Activated CD8-positive, alpha-beta memory T cell treated with anti-CD3 and anti-CD28 coated beads for 1 hour (primary cell): ENCODE measurements at places on chromosomes 1 and 21.

- DNase-seq = no peak
Measured at GRCh38 chr1:179955287-179955680, 674 bp downstream of the CEP350 start.

DNA sequence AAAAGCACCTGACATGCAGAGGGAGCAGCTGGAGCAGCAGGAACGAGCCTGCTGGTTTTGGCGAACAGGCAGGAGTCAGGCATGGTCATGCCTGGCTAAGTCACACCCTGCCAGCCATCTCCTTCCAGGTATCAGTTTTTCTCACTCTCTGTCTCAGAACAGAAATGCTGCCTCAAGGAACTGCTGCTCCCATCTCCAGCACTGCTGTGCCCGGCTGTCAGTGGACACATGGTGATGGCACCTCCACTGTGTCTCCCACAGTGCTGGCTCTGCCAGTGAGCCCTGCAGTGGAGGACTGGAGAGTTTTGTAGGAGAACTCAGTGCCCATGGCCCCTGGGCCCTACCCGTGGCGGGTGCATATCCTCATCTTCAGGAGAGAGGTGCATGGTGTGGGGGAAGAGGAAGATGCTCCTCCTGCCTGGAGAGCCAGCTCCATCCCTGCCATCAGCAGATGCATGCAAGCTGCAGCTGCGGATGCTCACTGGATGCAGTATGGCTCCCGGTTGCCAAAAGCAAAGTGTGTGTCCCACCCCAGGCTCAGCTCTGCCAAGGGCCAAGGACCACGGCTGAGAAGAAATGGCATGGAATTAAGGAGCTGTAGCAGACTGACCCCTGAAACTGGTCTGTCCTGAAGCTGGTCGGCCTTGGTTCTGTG is 114.7 kb downstream of the GRIK3 start:
- DNase-seq = no peak

- no peak for DNase-seq
Measured at GRCh38 chr1:227316456-227316855, 1.8 kb downstream of the CDC42BPA start.

DNA sequence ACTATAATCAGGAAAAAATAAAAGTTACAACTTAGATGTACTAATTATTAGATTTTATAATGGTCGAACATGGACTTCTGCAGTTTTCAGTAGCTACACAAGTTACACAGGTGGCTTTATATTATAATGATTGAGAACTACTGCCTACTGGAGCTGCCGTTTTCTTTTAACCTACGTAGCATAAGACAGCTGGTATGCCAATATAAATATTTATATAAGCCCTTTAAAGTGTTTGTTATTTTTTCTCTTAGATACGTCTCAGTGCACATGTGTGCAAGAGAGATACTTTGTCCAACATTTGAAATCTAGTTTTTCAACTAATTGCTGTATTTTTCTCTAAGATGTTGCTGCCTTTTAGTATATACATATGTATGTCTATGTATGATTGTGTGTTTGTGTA is 42.4 kb downstream of the PDC start:
- no peak for DNase-seq

GRCh38 chr1:173128742-173129141 is 78.0 kb upstream of the TNFSF18 start:
- DNase-seq = no peak

- DNase-seq = no peak
Measured at GRCh38 chr1:15412175-15412800, 2.6 kb downstream of the EFHD2 start.

DNA sequence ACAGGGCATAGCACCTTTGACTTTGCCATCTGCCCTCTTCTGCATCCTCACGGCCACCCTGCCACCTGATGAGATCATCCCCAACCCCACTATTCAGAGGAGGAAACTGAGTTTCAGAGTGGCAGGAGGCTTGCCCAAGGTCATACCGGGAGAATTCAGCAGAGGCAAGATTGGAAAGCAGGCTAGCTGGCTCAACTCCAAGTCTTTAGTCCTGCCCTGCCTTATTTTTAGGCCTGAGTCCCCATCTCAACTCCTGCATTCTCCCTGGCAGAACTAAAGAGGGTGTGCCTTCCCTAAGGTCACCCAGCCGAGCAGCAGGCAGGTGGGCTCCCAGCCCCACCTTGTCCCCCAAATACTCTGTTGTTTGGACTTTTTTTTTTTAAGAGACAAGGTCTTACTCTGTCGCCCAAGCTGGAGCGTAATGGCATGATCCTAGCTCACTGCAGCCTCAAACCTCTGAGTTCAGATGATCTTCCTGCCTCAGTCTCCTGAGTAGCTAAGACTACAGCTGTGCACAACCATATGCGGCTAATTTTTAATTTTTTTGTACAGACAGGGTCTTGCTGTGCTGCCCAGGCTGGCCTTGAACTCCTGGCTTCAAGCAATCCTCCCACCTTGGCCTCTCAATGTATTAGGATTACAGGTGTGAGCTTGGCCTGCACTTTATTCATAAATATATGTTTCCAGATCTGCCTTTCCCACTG is 13.8 kb upstream of the FGR start:
- no peak for DNase-seq

DNA sequence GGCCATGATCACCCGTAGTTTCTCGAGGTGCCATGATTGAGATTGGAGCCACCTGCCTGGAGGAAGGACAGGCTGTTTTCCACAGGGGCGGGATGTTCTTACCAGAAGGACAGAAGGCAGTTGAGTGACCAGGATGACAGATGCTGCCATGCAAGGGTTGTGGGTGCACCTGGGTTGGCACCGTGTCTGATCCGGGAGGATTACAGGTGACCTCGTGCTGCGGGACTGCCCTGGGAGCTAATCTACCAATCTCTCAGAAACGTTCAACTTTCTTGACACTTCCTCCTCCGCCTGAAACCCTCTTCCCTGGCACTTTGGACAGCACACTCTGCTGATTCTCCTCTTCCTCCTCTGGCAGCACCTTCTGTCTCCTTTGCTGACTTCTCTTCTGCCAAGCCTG is 13.8 kb upstream of the SLC6A9 start:
- no peak for DNase-seq

DNA sequence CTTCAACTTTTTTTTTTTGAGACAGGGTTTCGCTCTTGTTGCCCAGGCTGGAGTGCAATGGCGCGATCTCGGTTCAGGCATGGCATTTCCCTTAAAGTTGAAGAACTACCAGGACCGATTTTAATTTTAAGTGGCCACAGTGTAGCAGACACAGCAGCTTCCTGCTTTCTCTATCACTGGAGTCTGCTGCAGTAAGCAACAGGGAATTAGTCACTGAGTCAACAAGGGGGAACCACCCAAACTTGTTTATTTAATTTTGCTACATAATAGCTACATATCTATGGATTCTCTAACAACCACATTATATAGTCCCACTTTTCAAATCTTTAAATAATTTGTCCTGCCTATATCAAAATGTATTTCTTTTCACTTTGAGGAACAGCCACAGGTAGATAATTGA is 12.5 kb upstream of the TNNI3K start:
- no peak for DNase-seq

GRCh38 chr21:26185021-26185420 is 14.5 kb upstream of the APP start:
- DNase-seq = no peak

DNA sequence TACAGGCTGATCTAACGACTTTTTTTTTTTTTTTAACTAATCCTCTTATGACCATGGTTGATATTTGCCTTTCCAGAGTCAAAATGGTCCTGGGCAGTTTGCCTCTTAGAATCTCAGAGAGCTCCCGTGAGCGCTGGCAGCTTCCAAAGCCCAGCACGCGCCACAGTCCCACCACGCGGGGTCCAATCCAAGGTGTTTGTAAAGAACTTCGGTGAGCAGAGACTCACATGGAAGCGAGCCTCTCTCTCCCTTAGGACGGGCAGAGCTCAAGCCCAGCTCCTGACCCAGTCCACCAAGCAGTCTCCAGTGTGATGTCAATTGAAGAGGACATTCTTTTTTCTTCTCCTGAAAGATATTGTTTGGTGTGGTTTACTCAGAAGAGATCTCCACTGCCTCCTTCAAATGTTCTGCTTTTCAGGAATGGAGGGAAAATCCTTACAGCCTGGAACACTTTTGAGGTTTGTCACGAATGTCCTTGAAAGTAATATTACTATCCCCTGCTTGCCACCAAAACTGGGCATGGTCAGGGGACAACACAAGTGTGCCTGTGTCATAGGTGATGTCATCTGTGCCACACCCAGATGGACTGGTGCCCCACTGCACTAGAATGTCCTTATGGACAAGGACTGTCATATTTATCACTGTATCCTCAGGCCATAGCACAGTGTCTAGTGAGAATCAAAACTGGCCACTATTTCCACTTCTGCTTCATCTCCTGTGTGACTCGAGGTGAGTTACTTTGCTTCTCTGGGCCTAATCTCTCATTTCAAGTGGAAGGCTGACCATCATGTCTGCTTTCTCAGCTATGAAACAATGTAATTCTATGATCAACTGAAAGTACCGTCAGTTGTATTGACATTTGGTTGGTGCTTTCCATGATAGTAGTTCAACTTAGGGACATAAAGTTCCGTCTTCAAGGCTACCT is 97.4 kb upstream of the EDEM3 start:
- no peak for DNase-seq

GRCh38 chr1:11198257-11198656 is 9.1 kb downstream of the ANGPTL7 start:
- no peak for DNase-seq

GRCh38 chr1:186210258-186210657 is 164.8 kb downstream of the TPR start:
- DNase-seq = no peak

GRCh38 chr21:29186246-29186645 is 55.8 kb downstream of the MAP3K7CL start:
- no peak for DNase-seq

DNA sequence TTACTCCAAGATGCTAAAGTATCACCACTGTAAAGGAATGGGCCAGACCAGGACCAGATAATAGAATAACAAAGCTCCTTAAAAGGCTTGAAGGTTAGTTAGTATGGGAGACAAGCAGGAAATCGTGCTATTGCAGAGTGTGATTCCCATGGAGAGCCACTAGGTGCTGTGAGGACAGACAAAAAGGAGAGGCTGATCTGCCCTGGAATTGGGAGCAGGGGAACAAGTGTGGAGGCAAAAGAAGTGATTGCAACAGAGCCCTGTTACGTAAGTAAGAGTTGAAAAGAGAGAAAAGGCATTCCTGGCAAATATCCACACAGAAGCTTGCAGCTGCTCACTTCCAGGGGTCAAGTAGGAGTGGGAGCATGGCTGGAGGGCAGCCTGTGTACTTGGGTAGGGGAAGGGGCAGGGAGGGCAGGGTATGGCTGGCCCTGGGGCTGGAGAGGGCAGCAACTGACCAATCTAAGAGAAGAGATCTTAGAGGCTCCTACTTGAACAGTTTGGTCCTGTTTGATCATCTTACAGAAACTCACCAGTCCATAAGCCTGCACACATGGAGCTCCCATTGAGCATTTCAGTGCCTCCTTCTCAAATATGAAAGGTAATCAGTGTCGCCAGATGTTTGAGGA is 207.7 kb upstream of the GJB5 start:
- DNase-seq = no peak

GRCh38 chr1:160344241-160344640 is 1.1 kb downstream of the NCSTN start:
- no peak for DNase-seq

GRCh38 chr1:62076286-62076685 is 118.4 kb upstream of the L1TD1 start:
- no peak for DNase-seq

- DNase-seq = no peak
Measured at GRCh38 chr21:22804151-22804550, 1805.9 kb downstream of the NCAM2 start.

DNA sequence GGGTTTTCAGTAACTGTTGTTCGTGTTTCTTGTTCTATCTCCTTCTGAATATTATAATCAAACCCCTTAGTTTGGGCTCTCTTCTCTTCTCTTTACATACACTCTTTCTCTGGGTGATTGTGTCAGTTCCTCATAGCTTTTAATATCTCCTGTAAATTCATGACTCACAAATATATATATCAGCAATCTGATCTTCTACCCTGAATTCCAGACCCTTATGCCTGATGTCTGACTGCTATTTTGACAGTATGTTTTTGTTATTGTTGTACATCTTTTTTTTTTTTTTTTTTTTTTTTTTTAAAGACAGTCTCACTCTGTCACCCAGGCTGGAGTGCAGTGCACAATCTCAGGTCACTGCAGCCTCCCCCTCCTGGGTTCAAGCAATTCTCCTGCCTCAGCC is 70.8 kb upstream of the MPC2 start:
- DNase-seq = no peak

- no peak for DNase-seq
Measured at GRCh38 chr1:1349256-1350012, at the start of gene DVL1. Gene DVL1 (minus strand): TSS chr1:1349418. CDS start chr1:1349065, 353 bp downstream.

DNA sequence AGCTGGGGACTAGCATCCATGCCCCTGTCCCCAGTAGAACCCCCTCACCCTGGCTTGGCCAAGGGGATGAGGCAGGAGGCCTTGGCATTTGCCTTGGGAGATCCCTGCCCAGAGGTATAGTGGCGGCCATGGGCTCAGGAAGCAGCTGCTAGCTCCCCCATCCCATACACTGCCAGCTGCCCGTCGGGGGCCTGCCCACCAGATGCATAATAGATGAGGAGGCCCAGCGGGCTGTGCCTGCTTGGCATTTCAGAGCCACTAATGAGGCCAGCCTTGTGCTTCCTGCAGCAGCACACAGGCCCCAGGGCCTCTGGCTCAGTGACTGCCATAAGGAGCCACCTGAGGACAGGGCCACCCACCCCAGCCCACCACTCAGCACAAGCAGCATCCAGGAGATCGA is 23.6 kb downstream of the RAP1GAP start:
- DNase-seq = no peak

DNA sequence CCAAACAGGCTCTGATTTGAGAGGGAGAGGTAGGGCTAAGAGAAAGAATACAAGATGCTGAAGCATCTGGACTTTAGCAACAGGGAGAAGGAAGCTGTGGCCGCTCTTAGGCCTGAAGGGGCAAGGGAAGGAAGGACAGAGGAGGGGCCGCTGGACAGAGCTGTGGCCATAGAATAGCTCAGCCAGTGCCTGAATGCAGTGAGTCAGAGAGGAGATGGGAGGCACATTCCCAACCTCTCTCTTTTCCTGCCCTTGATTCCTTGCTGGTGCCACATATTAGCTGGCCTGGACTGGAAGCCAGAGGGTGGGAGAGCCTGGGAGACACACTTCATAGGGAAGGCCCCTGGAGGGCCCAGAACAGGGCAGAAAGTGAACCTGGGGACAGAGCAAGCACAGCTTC is 83.4 kb upstream of the POU3F1 start:
- no peak for DNase-seq

DNA sequence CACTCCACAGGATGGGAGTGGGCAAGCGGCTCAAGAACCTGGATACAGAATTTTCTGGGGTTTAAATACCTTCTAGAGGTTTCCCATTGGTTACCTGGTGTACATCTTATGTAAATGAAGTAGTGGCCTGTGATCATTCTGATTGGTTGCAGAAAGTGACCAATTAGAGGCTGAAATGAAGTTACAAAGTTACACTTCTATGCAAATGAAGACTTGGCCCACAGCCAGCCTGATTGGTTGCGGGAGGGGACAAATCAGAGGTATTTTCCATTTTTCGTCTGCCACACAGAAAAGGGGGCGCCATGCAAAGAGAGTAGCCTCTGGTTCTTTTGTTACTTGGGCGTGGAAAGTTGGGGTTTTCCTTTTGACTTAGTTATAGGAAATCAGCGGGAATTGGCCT is 8.9 kb downstream of the KCNAB2 start:
- DNase-seq = no peak
